Activated CD8-positive, alpha-beta memory T cell treated with anti-CD3 and anti-CD28 coated beads for 4 hours (primary cell): ENCODE measurements at places on chromosomes 7 and 10.

- no peak for DNase-seq
Observed at GRCh38 chr10:103757531-103758293, 97.7 kb downstream of the SH3PXD2A start.

DNA sequence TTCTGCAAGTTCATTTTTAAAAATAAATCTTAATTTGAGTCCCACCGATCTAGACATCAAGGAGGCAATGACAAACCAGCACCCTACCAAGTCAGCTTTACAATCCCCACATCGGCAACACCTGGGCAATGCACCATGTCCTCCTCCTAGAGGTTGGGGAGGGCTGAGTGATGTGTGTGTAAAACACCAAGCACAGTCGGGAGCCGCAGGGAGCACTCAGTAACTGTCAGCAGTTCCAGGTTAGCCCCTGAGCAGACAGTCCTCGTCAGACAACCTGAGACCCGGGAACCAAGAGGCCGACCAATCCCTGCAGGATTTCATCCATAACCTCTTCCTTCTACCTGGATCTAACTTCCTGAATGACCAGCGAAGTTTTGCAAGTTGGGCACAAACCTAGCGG, 15.9 kb upstream of the C10orf120 start:
- no peak for DNase-seq

- DNase-seq = no peak
Observed at GRCh38 chr7:54345746-54346145, 196.4 kb upstream of the VSTM2A start.

DNA sequence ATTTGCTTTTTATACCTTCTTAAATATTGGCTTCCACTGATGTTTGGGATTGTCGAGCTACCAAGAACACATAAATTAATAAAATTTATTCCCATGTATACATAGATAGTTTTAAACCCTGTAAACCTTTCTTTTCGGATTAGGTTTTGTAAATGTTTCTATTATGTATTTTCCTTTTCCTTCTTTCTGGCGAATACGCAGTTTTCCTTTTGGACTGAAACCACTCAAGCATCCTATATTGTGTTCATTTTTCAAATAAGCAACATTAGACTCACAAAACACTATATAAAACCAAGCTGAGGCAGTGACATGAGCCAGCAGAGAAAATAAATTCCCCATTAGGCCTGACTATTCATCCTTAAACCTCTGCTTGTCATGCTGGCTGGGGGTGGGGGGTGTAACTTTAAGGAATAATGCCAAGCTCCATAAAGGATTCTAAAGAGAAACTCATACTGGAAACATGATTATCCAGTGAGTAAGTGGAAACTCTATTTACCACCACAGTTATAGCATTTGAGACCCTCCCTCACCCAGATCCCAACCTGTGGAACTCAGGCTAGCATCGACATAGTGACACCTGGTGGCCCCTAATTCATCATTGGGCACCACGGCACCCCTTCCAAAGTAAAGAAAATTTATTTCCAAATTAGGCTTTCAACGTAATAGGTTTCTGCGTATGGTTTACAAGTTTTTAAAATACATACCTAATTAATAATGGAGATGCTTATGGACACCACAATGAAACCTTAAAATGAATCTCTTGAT, 86.5 kb upstream of the CELF2 start:
- DNase-seq = no peak

DNA sequence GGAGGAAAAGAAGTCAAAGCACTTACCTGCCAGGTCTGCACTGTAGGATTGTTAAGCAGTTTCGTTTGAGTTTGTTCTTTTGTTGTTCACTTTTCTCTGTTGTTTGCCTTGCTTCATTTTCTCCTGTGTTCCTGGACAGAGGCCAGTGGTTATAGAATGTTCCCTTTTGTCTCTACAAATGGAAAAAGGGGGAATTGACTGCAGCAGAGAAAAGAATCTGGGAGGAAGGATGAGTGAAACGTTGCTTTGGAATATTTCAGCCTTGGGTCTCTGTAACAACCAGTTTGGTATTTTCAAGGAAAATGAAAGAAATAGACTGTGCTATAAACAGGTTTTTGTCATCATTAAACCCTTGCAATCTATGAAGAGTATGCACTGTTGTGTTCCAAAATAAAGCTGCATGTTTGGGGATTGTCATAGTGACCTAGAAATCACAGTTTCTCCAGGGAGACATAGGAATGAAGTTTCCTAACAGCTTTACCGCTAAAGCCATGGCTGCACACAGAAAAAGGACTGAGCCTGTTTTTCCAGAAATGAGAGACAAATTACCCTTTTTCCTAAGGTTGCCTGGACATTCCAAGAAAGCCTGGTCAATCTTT, 60.8 kb upstream of the HABP2 start:
- no peak for DNase-seq

- no peak for DNase-seq
Observed at GRCh38 chr10:86087716-86088115, 278.9 kb downstream of the GRID1 start.

DNA sequence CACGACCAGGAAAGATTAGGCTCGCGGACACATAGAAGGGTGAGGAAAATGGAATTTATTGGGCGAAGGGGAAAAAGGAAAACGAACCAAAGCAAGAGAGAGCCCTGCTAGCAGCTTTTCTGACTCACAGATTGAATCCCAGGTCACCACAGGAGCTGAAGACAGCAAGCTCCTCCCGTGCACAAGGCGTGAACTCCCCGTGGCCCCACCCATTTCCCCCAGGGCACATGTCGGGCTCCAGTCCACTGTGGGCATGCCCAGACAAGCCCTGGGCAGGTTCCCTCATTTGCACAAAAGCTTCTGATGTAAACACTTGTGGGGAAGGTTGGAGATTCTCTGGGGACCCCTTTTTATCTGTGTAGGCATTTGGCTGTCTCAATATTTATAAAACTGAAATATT, 582.4 kb downstream of the SUGCT start:
- no peak for DNase-seq

DNA sequence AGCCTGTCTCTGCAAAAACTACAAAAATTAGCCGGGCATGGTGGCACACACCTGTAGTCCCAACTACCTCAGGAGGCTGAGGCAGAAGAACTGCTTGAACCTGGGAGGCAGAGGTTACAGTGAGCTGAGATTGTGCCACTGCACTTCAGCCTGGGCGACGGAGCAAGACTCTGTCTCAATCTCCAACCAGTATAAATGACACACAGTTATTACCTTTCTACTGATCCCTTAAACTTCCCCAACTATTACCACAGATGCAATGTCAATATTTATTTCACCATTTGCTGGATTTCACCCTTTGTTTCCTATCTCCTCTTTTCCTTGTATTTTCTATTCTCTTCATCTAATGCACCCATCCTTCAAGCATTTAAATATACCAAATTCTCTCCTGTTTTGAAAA, 431.8 kb downstream of the GRM8 start:
- DNase-seq = no peak

DNA sequence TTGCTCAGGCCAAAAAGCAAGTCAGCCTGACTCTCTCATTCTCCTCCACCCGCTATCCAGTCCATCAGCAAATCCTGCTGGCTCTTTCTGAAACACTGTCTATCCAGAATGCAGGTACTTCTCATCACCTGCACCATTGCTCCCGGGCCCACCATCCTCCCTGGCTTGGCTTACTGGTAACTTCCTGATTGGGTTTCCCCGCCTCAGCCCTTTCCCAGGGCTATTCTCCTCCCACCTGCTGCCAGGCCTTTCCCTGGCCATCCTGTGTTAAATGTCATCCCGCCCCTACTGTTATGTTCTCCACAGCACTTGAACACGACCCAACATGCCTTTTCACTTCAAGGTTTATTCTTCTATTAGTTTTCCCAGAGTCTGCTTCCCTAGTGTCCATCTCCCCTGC, 124.0 kb downstream of the CNNM2 start:
- no peak for DNase-seq

DNA sequence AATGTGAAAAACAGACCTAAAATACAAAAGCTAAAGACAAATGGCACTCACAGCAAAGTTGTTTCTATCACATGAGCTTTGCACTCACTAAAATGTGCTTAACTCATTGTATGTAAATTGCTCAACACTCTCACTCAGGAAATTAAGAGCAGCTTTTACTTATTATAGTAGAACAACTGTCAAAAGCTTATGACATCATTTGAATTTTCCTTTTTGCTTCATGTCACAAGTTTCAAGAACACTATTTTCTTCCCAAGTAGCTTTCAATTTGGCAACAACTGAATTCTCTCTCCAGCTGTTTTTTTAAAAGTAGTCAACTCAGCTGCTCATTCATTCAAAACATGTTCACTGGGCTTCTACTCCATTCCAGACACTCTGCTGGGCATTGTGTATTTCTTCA, 46.9 kb downstream of the ATE1 start:
- DNase-seq = no peak

- no peak for DNase-seq
Observed at GRCh38 chr7:139526578-139527544, 3.4 kb downstream of the CLEC2L start.

- DNase-seq = no peak
Observed at GRCh38 chr7:50308532-50309385, 4.2 kb downstream of the IKZF1 start.

DNA sequence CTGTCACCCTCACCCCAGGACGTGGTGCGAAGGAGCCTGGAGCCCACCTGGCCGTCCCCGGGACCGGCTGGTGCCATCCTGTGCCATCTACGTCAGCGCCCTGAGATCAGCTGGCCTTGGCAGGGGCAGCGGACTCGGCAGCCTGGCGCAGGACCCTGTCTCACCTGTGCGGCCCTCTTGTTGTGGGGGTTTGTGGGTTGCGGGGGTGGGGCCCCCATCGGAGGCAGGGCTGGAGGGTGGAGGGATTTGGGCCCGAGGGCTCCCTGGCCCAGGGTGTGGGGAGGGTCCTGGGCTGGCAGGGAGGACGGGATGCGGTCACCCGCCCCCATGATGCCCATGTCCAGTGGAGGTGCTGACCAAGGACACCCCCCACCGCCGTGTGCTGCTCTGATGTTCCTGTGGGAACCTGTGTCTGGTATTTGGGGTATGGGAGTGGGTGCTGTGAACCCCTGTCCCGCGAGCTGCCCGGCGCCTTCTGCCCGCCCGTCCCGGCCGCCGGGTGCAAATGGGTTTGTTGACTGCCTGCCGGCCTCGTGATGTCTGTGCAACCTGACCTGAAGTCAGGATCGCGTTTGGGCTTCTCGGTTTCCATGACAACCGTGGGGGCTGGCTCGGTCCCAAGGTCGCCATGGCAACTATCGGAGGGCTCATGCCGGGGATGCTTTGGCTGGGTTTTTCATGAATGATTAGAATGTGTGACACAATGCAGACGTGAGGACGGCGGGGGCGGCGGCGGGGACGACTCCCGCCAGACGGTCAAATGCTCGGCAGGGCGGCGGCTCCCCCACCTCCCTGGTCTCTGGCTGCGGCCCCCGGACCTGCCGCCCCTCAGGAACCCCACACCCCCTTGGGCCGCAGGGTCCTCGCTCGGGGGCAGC, 7.3 kb downstream of the MAFK start:
- no peak for DNase-seq

DNA sequence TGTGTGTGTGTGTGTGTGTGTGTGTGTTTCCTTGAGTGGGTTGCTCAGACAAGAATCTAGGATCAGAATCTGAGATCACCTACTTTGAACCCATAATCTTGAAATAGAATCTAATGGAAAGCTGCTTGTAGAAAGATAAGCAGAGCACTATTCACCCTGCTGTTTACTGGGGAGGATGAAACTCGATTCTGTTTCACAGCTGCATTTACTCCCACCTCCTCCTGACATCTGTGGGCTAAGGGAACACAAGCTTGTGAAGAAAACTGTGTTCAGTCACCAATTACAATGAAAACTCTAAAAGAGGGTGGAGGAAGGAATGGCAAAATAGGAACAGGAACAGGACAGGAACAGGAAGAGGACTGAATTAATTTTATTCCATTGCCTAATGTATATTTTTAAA, 269.5 kb downstream of the TSPAN12 start:
- no peak for DNase-seq

DNA sequence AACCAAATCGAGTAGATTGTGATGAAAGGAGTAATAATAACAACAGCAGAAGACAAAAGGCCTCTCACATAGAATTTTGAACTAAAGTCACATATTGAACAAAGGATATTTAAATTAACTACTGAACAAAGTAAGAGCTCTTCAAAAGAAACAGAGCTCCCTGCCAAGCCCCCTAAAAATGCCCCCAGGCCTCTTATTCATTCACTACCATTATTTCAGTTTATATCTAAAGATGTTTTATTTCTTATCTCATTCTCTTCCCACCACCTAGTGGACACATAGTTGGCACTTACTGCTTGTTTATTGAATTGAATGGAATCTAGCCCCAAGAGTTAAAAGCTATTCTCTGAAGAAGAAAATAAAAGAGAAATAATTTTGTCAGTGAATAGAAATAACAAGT, 37.4 kb downstream of the VCL start:
- DNase-seq = no peak

- DNase-seq = no peak
Observed at GRCh38 chr7:22632674-22633073, 94.3 kb upstream of the IL6 start.

- no peak for DNase-seq
Observed at GRCh38 chr10:71266147-71266917, 52.7 kb upstream of the SLC29A3 start.

DNA sequence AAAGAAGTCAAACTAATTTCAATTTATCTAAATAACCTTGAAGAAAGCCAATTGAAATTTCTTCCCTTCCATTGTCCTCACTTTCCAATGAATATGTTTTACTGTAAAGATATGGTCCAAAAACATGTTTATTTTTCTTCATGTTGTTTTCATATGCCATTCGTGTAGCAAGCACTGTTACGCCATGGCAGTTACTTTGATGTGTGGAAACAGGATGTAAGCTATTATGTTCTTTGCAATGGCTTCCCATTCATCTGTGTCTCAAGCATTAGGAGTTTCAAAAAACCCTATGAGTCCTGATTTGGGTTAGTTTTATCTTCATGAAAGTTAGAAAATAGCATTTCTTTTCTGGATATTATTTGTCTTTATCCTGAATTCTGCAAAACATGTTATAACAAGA, 31.0 kb downstream of the GPR141 start:
- no peak for DNase-seq

DNA sequence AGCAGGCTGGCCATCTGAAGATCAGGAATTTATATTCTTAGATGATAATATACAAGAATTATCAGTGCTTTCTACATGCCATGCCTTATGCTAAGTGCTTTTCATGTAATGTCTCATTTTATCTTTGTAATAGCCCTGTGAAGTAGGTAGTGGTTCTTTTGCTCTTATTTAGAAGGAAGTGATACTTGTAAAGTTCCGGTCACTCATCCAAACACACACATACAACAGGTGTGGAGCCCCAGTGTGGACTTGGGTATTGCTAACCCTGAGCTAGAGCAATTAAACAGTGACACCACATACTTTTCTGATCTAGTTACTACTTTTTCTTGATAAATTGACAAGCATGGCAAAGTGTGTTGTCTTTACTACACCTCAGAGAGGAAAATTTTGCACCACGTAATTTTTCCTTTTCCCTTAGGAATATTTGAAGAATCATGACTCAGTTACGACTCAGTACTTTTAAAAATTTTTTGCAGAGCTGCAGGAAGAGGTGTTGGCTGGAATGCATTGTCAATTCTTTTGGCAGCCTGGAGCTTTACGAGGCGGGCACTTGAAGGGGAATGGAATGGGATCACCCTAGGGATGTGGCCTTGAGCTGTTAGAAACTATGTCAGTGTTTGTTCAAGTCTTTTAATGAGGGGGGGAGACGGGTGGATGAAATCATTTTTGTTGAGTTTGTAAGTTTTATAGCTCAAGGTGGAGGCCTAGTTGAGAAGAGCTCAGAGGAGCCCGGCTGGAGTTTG, 212.5 kb upstream of the CELF2 start:
- DNase-seq = no peak

- no peak for DNase-seq
Observed at GRCh38 chr7:157964521-157964920, 623.1 kb downstream of the PTPRN2 start.
